Hair follicle dermal papilla cell (primary cell): ENCODE measurements at places on chromosomes 1 and 21. TPM values are rescaled to one million over a fixed set of nuclear protein-coding genes. Genes with fewer than 3 reads are reported as not detected.

The SV2A gene
- 23.8 and 27.3 TPM in 2 replicates for total RNA-seq

The INSRR gene
- total RNA-seq: under 0.01 TPM in 2 replicates

The OTUD7B gene
- 17.7 and 24.7 TPM in 2 replicates for total RNA-seq

The BMP8B gene
- total RNA-seq: not detected in 2 replicates

The FNBP1L gene
- total RNA-seq: 21.3 and 28.2 TPM in 2 replicates

The FLG2 gene
- not detected in 2 replicates for total RNA-seq

The KCNJ9 gene
- total RNA-seq: not detected in 2 replicates

The ATP13A2 gene
- total RNA-seq: 19.6 and 28.2 TPM in 2 replicates

The SAMSN1 gene
- total RNA-seq: not detected in 2 replicates

The NCMAP gene
- total RNA-seq: not detected in 2 replicates

The ZMYND12 gene
- total RNA-seq: 0.65 and 1.3 TPM in 2 replicates
